ENCODE measurements at places on chromosomes 12 and 14.

GRCh38 chr12:108066583-108067577 lies 62.2 kb upstream of the WSCD2 start:
- DNase-seq, result no peak

DNA sequence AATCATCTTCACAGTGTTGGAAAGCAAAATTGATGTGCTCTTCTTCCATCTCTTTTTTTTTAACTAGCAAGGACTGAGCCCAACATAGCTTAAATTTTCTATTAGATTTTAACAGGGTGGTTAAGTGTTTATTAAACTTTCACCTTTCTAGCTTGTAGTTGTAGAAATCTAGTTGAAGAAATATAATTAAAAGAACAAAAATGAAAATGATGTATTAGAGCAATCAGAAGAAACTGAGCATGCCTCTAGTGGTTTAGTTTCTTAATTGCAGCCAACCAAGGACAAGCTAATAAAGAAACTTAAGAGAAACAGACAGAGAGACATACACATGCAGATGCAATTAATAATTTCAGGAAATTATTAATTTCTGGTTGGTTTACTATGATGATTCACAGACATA lies 673.0 kb upstream of the LMO3 start:
- DNase-seq, result no peak

DNA sequence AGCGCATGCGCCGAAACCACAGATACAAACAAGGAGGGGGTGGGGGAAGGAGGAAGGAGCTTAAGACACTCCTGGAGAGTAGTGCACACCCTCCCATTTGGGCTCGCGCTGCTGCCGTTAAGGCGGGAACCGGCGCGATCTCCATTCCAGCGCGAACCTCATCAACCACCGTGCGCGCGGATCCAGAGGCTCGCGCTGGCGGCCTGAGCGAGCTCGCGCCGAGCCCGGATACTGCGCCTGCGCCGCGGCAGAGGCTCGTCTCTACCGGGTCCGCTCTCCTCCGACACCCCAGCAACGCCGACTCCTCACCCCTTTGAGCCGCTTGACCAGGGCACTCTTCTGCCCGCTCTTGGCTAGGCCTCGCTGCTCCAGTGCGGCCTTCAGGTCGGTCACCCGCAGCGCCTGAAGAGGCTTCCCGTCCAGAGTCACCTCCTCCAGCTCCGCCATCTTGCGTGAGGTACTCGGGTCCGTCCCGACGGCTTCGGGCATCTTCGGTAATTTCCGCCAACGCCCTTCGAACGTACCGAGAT lies at the start of gene ACIN1:
TSS of gene ACIN1 (minus strand) at position 471 of the 530 bp plus-strand sequence. CDS start at position 447, 24 bp downstream.
- peak; percentile 43 for DNase-seq

GRCh38 chr12:95516757-95517156 lies 34.5 kb downstream of the USP44 start:
- DNase-seq, result no peak

GRCh38 chr12:42705863-42706262 lies 116.3 kb upstream of the PRICKLE1 start:
- no peak for DNase-seq

- no peak for DNase-seq
Observed at GRCh38 chr14:65179918-65180724, 77.8 kb upstream of the MAX start.

DNA sequence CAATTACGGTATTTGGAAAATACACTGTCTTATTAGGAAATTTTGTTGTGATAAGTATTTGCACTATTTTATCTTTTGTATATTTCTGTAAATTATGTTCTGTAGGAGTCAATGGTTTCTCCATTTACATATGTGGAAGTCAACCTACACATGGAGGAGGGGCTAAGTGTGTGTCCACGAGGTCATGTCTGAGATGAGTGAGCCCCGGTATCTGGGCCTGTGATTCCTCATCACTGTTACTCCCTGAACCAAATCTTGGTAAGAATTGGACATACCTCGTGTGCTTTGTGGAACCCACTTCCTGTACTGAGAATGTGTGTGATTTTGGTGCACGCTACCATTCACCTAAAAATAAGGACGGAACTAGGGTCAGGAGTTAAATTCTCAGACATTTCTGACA lies 1105.5 kb downstream of the TMEM121 start:
- no peak for DNase-seq

DNA sequence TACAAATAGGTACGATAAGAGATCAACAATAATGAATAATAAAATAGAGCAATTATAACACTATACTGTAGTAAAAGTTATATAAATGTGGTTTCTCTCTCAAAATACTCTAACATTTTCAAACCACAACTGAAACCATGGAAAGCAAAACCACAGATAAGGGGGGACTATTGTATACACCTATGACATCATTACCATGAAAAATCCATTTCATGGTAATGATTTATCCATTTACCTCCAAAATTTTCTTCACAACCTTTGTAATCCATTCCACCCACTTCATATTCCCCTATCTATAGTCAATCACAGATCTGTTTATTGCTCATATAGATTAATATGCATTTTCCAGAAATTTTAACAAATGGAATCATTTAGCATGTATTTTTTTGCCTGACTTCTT lies 163.9 kb upstream of the G2E3 start:
- no peak for DNase-seq

DNA sequence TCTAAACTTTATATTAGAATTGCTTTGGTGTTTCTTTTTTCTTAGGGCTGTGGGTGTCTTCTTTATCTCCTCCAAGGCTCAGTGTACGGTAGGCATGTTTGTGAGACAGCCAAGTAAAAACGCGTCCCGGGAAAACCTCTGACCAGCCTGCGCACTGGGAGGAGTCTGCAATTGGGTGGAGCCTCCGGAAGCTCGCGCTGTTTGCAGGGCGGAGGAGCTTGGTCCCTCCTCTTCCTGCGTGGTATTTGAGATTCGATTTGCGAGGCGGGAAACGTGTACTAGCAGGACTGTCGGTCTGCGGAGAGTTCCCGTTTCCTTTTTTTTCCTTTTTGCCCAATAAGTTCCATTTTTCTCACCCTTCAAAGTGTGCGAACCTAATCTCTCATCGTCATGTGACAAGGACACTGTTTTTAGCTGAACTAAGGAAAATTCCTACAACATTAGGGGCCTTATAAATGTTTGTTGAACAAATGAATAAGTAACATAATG lies 182.1 kb upstream of the OTX2 start:
- no peak for DNase-seq

DNA sequence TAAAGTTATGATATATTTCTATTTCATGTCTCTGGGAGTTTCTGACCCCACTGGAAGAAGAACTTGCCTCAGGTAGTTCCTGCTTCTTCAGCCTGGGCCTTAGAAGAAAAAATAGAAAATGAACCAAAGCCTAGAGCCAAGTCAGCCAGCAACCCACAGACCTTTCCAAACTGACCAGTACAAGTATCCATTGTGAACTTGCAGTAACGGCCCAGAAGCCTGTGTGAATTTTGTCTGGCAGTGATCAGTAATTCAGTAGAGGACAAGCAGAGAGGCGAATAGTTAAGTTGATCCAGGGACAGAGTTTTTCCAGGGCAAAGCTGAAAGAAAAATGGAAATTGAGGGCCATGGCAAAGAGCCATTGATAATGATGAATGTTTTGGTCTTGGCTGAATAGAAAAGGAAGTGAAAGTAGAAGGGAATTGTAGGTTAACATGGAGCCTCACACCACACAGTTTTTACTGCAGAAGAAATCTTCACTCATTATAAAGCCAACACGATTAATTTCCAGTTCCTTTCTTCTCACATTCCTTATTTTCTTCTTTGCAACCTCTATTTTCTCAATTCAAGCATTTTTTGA lies 311.8 kb downstream of the BTG1 start:
- no peak for DNase-seq

DNA sequence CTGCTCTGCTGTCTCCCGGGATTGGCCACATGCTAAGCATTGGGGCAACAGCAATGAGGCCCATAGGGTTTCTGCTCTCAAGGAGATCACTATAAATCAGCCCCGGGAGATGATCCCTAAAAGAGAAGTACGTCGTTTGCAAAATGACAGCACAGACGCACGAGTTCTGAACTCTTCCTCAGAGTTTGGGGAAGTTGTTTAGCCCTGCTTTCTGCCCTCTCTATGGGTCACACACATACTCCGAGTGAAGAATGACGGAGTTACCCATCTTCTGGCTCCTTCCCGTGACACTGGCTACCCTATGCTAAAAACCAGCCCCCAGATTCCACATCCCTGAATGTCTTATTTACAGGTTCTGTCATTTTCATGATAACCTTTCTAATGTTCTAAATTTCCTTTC lies 258.0 kb upstream of the PLEKHG7 start:
- no peak for DNase-seq

- DNase-seq, result no peak
Observed at GRCh38 chr12:42448841-42449240, 122.9 kb downstream of the PPHLN1 start.

GRCh38 chr12:24023081-24023480 lies 73.6 kb upstream of the SOX5 start:
- no peak for DNase-seq

DNA sequence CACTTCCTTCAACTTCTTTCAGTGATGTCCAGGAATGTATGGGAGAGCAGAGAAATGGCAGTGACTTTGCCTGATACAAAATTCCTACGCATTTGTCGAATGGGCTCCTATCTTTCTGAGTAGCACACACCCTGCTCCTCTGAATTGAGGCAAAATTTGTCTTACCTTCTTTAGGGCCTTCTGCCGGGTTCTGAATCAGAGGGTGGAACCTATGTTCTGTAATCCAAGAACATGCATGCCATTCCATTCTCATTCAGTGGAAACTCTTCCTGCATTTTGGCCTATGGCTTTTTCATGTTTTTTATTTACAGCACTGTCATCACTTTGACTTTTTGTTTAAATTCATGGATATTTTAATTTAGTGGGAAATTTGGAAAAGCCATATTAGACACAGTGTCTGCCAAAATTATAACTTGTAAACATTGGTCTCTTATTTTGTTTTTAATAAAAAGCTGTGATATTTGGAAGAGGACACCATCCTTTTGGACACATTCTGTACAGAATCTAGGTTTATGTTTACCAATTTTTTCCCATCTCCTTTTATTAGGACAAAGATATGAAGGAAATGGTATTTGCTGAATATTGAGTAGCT lies 402.2 kb upstream of the FAR2 start:
- no peak for DNase-seq

GRCh38 chr14:91155626-91156089 lies 41.8 kb downstream of the DGLUCY start:
- DNase-seq, result no peak

DNA sequence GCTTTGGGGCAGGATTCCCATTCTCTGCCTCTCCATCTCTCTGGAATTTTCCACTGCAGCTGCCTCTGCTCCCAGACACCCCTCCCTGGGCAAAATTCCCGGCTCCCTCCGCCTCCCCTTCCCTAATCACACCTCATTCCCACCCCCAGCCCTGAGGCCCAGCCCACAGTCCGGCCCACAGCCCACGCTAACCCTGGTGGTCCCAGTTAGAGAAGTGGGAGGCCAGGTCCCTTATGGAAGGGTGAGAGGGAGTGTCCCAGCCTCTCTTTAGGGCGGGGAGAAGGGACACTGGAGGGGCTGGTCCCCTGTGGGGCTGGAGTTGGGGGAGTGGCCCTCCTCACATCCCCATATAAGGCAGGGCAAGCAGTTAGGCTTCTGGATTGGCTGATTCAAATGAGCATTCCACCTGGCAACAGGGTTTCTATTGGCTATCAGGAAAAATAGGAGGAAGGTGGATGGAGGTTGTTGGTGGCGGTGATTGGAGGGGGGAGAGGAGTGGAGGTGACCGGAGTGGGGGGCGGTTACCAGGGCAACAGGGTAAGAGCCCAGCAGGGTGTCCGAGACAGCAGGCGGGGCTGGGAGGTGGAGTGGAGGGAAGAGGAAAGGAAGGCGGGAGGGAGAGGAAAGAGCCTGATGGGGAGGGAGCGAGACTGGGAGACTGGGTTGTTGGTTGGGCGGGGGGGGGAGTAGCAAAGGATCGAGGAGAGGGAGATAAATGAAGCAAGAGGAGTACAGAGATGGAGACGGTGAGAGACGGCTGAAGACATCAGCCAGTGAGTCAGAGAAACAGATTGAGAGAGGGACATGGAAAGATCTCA lies 1.9 kb upstream of the PTMS start:
- no peak for DNase-seq

DNA sequence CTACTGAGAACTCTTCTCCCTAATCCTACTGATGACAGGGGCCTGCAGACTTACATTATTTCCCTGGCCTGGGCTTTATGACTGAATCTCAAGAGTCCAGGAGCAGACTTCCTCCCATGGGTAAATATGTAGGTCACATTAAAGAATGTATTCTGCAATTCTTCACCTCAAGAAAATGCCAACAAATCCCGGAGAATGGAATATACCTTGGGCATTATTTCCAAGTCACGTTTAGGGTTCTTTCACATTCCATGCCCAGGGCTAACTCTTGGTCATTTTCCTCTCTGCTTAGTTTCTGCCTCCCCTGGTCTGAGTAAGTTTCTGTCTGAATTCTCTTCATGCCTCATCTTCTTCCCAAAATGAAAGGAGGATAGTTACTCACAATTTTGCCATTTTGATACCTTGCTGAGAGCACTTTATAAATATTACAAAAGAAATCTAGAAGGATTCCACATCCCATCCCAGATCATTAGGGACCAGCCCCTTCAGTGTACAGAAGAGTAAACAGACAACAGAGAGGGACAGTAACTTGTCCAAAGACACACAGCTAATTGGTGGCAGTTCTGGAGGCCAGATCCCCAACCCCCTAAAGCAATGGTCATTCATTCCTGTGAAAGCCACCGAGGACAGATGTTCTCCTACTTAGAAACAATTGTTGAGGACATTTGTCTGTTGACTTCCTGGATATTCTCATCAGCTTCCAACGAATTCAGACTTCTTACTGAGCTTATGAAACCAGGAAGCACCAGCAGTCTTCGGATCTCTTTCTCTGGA lies 605 bp downstream of the PAH start:
- DNase-seq, result no peak

DNA sequence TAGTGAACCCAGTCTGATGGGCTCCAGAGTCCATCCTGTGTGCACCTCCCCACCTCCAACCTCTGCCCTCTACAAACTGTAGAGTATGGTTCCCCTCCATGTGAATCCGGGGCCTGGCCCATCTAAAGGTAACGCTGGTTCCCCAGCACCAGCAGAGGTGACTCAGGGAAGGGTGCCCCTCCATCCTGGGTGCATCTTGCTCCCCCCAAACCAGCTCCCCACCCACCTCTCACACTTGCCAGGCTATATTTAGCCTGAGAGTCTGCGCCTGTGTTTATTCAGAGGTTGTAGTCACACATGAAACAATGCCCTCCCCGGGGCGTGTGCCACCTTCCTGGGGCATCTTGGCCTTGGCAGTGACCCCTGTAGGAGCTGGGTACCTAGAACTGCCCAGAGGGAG lies 26.2 kb downstream of the RASAL1 start:
- DNase-seq, result no peak

GRCh38 chr12:87216436-87216835 lies 812.8 kb downstream of the C12orf50 start:
- DNase-seq, result no peak

GRCh38 chr12:100737168-100737567 lies 57.4 kb upstream of the ANO4 start:
- DNase-seq, result no peak

GRCh38 chr12:57178213-57178612 lies 30.8 kb upstream of the LRP1-AS start:
- DNase-seq, result no peak

GRCh38 chr14:75155169-75155568 lies 21.2 kb downstream of the TMED10 start:
- DNase-seq, result no peak
